ENCODE measurements at places on chromosomes 3 and 15.

- H3K4me1 ChIP-seq = no peaks in the 10 kb centered on the region
- peaks cover 3% of the 10 kb centered on the region for H3K27me3 ChIP-seq
- DNase-seq = no peak
- no peak overlapping the region for H3K27ac ChIP-seq
- peaks cover 9% of the 10 kb centered on the region for H3K36me3 ChIP-seq
Observed at GRCh38 chr3:189724356-189724755, 93.2 kb downstream of the TP63 start.

- no peaks in the 10 kb centered on the region for H3K36me3 ChIP-seq
- no peaks in the 10 kb centered on the region for H3K4me1 ChIP-seq
- DNase-seq = no peak
- H3K4me3 ChIP-seq = no peak overlapping the region
Observed at GRCh38 chr15:58040150-58040549, 25.4 kb downstream of the ALDH1A2 start.

- peaks cover 20% of the 10 kb centered on the region for H3K36me3 ChIP-seq
- no peaks in the 10 kb centered on the region for H3K27me3 ChIP-seq
- no peak for DNase-seq
- H3K27ac ChIP-seq = no peak overlapping the region
- peaks cover 27% of the 10 kb centered on the region for H3K4me1 ChIP-seq
Observed at GRCh38 chr3:194521510-194522260, 34.9 kb upstream of the ATP13A3 start.

- no peak overlapping the region for H3K4me3 ChIP-seq
- no peak overlapping the region for H3K27ac ChIP-seq
- DNase-seq = no peak
- no peaks in the 10 kb centered on the region for H3K27me3 ChIP-seq
Observed at GRCh38 chr15:41804361-41804760, 23.5 kb upstream of the JMJD7 start.

DNA sequence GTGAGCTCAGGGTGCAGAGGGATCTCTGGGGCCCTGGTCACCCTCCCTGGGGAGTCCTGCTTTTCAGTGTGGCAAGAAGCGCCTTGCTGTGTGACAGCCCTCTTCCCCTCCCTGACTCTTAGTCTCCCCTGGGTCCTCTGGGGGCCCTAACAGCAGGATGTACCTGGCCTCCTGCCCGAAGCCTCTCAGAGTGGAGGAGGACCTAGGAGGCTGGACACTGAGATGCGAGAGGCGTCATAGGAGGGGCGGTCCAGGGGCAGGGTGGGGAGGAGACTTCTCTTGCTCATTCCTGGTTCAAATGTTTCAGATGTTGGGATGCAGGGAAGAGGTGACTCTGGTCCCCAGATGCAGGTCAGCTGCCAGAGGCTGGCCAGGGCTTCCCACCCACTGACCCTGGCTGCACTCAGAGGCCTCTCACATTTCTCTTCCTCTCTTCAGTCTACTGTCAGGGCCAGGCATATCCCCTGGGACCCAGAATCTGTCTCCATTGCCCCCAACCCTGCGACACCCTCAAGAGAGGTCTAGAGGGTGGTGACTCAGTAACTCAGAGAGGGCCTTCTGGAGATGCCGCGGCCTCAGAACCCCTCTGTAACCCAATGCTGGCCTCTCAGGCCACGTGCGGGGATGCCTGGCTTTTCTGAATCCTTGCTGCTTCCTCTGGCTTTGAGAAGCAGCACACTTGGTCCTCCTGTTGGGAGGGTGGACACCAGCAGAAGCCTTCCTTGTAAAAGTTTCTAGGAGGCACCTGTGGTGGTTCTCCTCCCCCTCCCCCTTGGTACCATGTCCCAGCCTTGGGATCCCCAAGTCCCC, 25.9 kb downstream of the SNX33 start:
- H3K36me3 ChIP-seq = no peaks in the 10 kb centered on the region
- no peak for DNase-seq
- no peak overlapping the region for H3K27ac ChIP-seq
- H3K4me1 ChIP-seq = no peaks in the 10 kb centered on the region

DNA sequence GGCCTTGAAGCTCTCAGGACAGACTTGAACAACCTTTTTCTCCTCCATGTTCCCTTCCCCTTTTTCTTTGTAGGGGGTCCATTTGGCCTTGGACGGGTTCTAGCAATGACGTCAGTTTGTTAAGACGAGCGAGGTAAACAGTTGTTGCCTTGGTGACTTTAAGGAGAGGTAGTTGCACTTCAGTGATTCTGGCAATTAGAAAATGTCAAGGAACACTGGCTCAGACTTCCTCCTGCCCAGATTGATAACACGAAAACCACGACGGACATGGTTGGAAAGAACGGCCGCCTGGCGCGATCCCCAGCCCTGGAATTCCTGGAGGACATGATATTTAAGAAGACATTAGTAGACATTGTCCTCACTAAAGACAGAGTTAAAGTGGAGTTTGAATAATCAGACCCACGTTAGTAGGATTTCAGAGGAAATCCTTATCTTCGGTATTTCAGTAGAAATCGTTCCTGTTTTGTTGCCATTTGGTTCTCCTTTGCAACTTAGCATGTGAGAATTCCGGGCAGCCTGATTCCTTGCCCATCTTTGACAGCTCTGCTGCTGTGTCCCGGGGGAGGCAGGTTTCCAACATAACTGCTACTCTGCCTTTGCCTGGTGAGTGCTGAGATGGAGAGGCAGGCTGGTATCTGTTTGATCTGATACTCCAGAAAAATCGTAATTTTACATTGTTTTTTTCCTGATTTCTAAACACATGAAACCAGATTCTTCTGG, 87.3 kb downstream of the ST6GAL1 start:
- H3K27me3 ChIP-seq = no peaks in the 10 kb centered on the region
- peaks cover 54% of the 10 kb centered on the region for H3K4me1 ChIP-seq
- no peak overlapping the region for H3K27ac ChIP-seq
- no peak for DNase-seq

- H3K36me3 ChIP-seq = peaks cover 9% of the 10 kb centered on the region
- peak; percentile 53 for DNase-seq
- peaks cover 10% of the 10 kb centered on the region for H3K27me3 ChIP-seq
- H3K4me3 ChIP-seq = peak overlapping the region; percentile 97
Observed at GRCh38 chr3:184016811-184017671, 643 bp downstream of the ABCC5 start.

DNA sequence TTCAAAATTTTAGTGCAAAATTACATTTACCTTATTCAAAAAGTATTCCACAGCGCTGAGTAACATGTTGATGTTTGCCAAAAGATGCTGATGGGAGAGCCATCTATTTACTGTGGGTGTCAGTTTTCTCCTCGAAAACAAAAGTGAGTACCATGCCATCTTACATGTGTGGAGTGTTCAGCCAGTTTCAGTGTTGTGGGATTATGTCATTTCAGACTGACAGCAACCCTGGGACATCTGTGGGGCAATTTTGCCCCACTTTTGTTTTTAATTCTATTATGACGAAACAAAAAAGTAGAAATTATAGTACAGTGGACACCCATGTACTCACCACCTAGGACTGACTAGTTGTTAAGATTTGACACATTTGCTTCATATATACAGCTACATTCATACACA, 19.6 kb downstream of the SLCO3A1 start:
- DNase-seq = no peak
- H3K27ac ChIP-seq = no peak overlapping the region

Measured in activated T-helper 2 cell treated with anti-CD3 and anti-CD28 coated beads, Interferon-gamma antibody, Interleukin-2, Interleukin-4, amounts not matched to agents 10 μg/mL and 5 μg/mL and 100 μg/mL, durations not matched to agents 14 hours and 24 hours and 36 hours (primary cell).